Aorta (tissue), 5 donors: ENCODE measurements at places on chromosomes 3 and 15. TPM values are rescaled to one million over a fixed set of nuclear protein-coding genes. Genes with fewer than 3 reads are reported as not detected.

GRCh38 chr3:128590948-128591347, 59.7 kb downstream of the RPN1 start:
- no peaks in the 10 kb centered on the region for H3K36me3 ChIP-seq
- no peaks in the 10 kb centered on the region for H3K27me3 ChIP-seq
- no peaks in the 10 kb centered on the region for H3K4me1 ChIP-seq
- DNase-seq, result no peak
- no peak overlapping the region for H3K27ac ChIP-seq

DNA sequence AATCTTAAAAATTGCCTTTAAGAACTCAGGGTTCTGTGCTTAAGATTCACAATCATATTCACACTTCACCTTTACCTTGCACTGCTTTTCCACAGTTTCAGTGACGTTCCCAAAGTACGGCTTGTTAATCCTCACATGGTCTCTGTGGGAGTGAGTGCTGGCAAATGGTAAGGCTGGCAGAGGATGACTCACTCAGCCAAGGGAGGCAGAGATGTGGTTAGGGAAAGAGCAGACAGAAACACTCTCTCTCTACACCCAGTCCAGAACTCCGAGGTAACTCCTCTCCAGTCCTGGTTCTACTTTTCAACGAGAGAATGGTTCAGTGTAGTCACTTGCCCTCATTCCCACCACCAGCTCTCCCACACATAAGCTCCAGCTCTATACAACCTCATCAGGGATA, 33.1 kb downstream of the RASGRP1 start:
- no peak overlapping the region for H3K4me3 ChIP-seq
- no peaks in the 10 kb centered on the region for H3K27me3 ChIP-seq
- H3K27ac ChIP-seq, result no peak overlapping the region
- DNase-seq, result no peak
- H3K36me3 ChIP-seq, result no peaks in the 10 kb centered on the region
- no peaks in the 10 kb centered on the region for H3K4me1 ChIP-seq

DNA sequence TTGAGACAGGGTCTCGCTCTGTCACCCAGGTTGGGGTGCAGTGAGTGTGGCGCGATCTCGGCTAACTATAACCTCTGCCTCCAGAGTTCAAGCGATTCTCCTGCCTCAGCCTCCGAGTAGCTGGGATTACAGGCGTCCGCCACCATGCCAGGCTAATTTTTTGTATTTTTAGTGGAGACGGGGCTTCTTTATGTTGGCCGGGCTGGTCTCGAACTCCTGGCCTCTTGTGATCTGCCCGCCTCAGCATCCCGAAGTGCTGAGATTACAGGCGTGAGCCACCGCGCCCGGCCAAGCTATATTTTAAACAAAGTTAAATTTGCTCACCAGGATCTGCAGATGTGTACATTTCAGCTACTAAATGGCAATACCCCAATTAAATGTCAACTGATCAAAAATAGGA, 1.1 kb upstream of the C3orf38 start:
- H3K27me3 ChIP-seq, result no peaks in the 10 kb centered on the region
- no peaks in the 10 kb centered on the region for H3K36me3 ChIP-seq
- H3K27ac ChIP-seq, result no peak overlapping the region
- peak overlapping the region; percentile 95 for H3K4me3 ChIP-seq

Gene LRRIQ4
- not detected for total RNA-seq

GRCh38 chr3:15223685-15224572, 17.9 kb downstream of the CAPN7 start:
- H3K4me1 ChIP-seq, result no peaks in the 10 kb centered on the region
- H3K4me3 ChIP-seq, result no peak overlapping the region
- DNase-seq, result no peak
- H3K27me3 ChIP-seq, result no peaks in the 10 kb centered on the region
- peaks cover 10% of the 10 kb centered on the region for H3K36me3 ChIP-seq
- H3K27ac ChIP-seq, result no peak overlapping the region

GRCh38 chr15:90211440-90212143, 10.5 kb downstream of the SEMA4B start:
- no peaks in the 10 kb centered on the region for H3K4me1 ChIP-seq
- no peak overlapping the region for H3K4me3 ChIP-seq
- H3K27ac ChIP-seq, result no peak overlapping the region
- DNase-seq, result no peak

Gene CLDN1
- 1.8 TPM for total RNA-seq

Gene TGM4
- not detected for total RNA-seq

Gene XCR1
- 0.63 TPM for total RNA-seq

Gene RTP3
- not detected for total RNA-seq

Gene CNTN3
- 9.8 TPM for total RNA-seq

DNA sequence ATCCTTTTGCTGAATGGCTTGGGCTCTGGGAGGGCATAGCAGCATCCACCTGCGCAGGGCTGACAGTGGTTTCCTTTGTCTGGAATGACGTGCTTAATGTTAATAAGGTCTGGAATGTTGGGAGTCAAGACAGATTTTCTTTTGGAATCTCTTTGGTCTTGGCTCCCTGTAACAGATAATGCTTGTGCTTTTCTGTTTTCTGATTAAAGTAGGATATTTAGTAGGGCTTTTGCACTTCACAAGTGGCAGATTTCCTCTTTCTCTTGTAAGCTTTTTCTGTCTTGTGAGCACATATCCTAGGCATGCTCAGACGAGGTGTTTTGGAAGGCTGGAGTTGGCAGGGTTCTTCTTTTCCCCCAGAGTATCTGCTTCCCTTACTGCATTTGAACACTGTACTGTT, 189.6 kb downstream of the GHSR start:
- no peak for DNase-seq
- H3K36me3 ChIP-seq, result no peaks in the 10 kb centered on the region
- peak overlapping the region; percentile 98 for H3K27ac ChIP-seq

Gene MINDY4B
- total RNA-seq, result not detected

Gene WNT5A
- 10.6 TPM for total RNA-seq

Gene SLC28A2
- not detected for total RNA-seq

Gene PRICKLE2
- total RNA-seq, result 42.1 TPM

DNA sequence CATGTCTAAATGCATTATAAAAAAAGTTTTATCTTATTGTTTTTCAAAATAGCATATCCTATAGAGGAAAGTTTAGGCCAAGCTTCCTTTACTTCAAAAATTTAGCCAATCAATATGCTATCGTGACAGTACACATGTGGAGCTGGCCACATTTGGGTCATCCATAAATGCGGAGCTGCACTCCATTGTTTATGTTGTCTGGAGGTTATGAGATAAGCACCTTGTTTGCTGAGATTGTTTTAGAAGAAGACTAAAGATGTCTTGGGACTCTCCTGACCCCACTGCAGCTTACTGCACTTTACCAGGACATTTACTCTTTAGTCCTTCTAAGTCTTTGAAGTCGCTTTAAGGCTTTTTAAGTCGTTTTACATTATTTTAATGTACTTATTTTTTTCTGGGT, 265.9 kb downstream of the OCA2 start:
- H3K27ac ChIP-seq, result no peak overlapping the region
- DNase-seq, result no peak
- no peak overlapping the region for H3K4me3 ChIP-seq
- H3K4me1 ChIP-seq, result no peaks in the 10 kb centered on the region
- H3K36me3 ChIP-seq, result no peaks in the 10 kb centered on the region

DNA sequence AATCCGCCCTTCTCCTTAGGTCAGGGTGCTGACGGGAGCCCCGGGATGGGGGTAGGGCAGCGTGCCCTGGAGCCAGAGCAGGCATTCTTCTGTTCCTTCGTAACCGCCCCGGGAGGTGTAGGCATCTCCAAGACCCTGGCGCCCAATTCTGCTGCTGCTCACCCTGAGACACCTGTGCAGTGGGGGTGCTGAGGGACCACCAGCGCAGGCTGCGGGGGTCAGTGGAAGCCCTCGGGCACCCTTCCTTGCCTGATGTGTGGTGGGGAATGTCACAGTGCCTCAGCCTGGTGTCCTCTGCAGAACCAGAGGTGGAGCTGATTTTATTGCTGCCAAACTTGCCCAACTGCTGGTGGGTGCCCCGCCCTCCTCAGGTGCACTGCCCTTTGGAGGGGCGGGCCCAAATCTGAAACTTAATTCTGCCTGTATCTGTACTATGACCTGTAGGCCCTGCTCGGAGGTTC, 7.3 kb downstream of the CSK start:
- H3K4me3 ChIP-seq, result no peak overlapping the region
- no peak for DNase-seq
- H3K4me1 ChIP-seq, result no peaks in the 10 kb centered on the region
- H3K27me3 ChIP-seq, result no peaks in the 10 kb centered on the region
- no peak overlapping the region for H3K27ac ChIP-seq

Gene AADACL2
- not detected for total RNA-seq

DNA sequence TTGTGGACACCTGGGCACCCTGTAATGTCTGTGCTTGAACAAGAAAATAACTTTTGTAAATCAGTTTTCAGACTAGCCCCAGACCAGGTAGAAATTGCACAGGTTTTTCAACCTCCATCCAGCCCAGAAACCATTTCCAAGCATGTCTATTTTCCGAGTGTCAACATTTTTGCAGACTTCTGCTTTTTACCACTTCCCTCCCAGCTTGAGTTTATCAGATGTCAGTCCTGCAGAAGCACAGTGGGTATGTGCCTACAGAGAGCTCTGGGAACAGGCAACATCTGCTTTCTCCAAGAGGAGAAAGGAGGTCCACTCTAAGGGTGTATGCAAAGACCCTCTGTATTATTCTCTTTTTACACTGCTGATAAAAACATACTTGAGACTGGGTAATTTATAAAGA, 83.9 kb downstream of the LRRK1 start:
- DNase-seq, result no peak
- no peak overlapping the region for H3K27ac ChIP-seq
- no peaks in the 10 kb centered on the region for H3K4me1 ChIP-seq
- no peaks in the 10 kb centered on the region for H3K27me3 ChIP-seq
- H3K4me3 ChIP-seq, result no peak overlapping the region

- no peaks in the 10 kb centered on the region for H3K36me3 ChIP-seq
- H3K27me3 ChIP-seq, result no peaks in the 10 kb centered on the region
- H3K27ac ChIP-seq, result no peak overlapping the region
- DNase-seq, result no peak
- no peaks in the 10 kb centered on the region for H3K4me1 ChIP-seq
- no peak overlapping the region for H3K4me3 ChIP-seq
Measured at GRCh38 chr15:90126022-90126421, 23.8 kb upstream of the IDH2 start.

- DNase-seq, result no peak
- H3K27me3 ChIP-seq, result no peaks in the 10 kb centered on the region
- no peaks in the 10 kb centered on the region for H3K4me1 ChIP-seq
- H3K27ac ChIP-seq, result no peak overlapping the region
- no peak overlapping the region for H3K4me3 ChIP-seq
Measured at GRCh38 chr3:136714020-136714419, 38.2 kb downstream of the STAG1 start.

Gene CFAP91
- 3.7 TPM for total RNA-seq

GRCh38 chr3:63914312-63914711, 2.1 kb upstream of the SCAANT1 start:
- no peaks in the 10 kb centered on the region for H3K27me3 ChIP-seq
- no peak for DNase-seq
- H3K27ac ChIP-seq, result no peak overlapping the region
- H3K4me3 ChIP-seq, result no peak overlapping the region
- no peaks in the 10 kb centered on the region for H3K36me3 ChIP-seq

- H3K27ac ChIP-seq, result no peak overlapping the region
- H3K27me3 ChIP-seq, result no peaks in the 10 kb centered on the region
- H3K4me3 ChIP-seq, result no peak overlapping the region
Measured at GRCh38 chr3:108486941-108487340, 23.5 kb downstream of the MYH15 start.

DNA sequence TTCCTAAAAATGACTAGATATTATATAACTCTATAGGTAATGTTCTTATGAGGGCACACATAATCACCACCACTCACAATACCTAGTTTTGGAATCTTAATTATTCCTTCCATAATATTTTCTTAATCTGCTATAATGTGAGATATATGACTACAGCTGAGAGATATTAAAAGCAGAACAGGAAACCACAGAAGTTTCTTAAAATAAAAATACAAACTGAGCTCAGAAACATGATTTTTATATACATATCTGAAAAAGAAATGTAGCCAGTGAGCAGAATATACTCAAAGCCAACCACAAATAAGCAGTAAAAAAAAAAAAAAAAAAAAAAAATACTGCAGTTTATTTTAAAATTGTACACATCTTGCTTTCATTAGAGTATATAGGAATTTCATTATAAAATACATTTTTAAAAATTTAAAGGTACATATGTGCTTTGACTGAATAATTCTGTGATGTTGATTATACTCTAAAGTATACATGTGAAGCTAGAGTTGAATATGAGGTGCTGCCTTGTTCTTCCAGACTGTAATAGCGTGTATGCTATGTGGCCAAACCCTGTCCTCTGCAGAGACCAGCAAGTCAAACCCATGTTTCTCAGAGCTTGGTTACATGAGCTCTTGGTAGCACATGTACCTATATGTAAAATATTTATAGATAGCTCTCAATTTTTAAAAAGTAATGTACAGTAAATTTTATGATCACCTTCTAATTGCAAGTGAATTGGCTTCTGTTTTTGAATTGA, 175.0 kb downstream of the UBE2E2 start:
- no peaks in the 10 kb centered on the region for H3K4me1 ChIP-seq
- no peaks in the 10 kb centered on the region for H3K36me3 ChIP-seq
- no peak overlapping the region for H3K27ac ChIP-seq

- no peaks in the 10 kb centered on the region for H3K36me3 ChIP-seq
- H3K27me3 ChIP-seq, result no peaks in the 10 kb centered on the region
- DNase-seq, result no peak
- H3K4me1 ChIP-seq, result no peaks in the 10 kb centered on the region
Measured at GRCh38 chr3:174538151-174538550, 321.0 kb upstream of the NAALADL2 start.

Gene GATM
- total RNA-seq, result 31.9 TPM

Gene CPLX3
- total RNA-seq, result not detected

GRCh38 chr3:44885618-44886017, 11.2 kb downstream of the TGM4 start:
- no peaks in the 10 kb centered on the region for H3K36me3 ChIP-seq
- no peaks in the 10 kb centered on the region for H3K4me1 ChIP-seq
- no peaks in the 10 kb centered on the region for H3K27me3 ChIP-seq
- H3K27ac ChIP-seq, result no peak overlapping the region
- peak; percentile 78 for DNase-seq

DNA sequence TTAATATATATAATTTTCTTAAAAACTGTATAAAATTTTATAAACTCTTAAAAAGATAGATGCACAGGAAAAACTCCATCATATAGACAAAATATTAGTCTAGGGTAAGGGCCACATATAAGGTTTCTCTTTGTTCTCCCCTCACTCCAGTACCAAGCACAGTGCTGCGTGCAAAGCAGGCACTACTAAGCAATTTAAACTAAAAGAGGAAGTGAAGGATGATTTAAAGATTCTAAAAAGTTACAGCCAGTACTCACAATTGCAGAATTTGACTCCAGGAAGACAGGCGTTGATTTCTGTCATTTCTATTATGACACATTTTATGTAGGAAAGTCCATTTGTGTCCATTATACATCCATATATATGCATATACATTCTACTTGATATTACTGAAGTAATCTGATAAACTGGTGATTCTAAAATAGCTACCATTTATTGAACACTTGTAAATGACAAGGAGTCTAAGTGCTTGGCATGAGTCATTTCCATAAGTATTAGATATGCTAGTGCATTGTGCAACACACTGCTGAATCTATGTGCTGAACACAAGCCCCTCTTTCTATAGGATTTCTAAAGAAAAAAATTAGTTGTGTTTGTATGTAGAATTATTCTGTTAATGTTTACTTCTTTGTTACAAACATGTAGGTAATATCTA, 785.5 kb upstream of the ARRDC4 start:
- no peak overlapping the region for H3K4me3 ChIP-seq
- DNase-seq, result no peak
- no peaks in the 10 kb centered on the region for H3K36me3 ChIP-seq
- no peaks in the 10 kb centered on the region for H3K4me1 ChIP-seq
